ENCODE measurements at places on chromosomes 3 and 15.

DNA sequence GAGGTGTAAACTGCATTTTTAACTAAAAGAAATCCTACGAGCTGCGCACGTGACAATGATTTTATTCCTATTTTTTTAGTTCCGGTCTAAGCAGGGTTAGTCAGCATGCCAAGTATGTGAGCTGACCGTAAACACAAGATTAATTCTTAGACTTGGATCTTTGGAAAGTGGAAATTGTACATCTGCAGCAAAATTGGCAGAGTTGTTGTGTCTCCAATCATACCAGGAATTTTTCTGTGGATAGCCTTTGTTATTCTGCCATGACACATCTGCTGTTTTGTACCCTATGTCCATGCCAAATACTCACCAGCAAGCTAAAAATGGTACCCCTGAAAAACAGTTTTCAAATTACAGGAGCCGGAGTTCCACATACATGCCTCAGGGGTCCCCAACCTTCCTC, 562.5 kb downstream of the UNC13C start:
- no peak for DNase-seq

DNA sequence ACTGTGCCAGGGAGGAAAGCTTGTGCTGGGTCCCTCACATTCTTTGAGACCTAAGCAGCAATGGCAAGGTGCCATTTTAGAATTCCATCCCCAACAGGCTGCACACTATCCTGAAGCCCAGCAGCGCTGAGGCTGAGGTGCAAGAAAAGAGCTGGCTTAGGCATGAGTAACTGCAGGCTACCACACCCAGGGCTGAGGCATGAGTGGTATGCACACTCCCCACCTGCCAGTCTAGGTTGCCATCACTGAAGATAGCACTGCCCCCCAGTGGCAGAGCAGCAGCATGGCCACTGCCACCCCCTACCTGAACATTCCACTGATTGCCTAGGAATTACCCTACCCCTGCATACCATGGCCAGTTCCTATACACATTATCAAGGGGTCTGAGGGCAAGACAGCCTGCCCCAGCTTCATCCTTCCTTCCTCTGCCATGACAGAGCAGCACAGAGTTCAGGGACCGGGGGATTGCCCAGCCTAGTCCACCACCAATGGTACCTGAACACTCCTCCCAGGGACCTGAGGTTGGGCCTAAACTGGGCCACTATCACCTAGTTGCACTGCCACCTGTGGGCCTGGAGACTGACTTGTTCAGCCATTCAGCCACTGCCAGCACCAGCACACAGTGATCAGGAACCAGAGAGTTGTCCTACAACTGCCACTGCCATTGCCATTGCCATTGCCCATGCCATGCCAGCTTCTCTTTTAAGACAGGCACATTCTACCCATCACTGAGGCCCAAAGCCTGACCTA, 129.8 kb downstream of the SATB1 start:
- DNase-seq, result no peak

DNA sequence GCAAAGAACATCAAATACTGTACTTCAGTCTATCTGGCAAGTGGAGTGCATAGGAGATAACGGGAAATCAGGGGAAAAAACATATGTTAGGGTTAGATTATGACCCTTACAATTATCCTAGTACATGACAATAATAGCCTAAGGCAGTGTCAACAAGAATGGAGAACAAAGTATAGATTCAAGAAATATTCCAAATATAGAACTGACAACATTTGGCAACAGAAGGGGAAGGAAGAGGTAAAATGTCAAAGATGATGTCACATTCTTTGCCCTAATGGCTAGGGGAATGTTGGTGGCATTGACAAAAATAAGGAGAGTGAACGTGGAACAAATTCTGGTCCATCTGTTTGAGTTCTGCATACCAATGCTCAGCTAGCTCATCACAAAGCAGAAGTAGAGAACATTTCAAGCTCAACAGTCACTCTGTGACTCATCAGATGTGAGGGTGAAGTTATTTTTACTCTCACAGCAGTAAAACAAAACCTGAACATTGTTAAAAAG, 15.5 kb upstream of the ATP8B4 start:
- DNase-seq, result no peak

- DNase-seq, result no peak
Observed at GRCh38 chr15:41801850-41802455, 25.9 kb upstream of the JMJD7 start.

DNA sequence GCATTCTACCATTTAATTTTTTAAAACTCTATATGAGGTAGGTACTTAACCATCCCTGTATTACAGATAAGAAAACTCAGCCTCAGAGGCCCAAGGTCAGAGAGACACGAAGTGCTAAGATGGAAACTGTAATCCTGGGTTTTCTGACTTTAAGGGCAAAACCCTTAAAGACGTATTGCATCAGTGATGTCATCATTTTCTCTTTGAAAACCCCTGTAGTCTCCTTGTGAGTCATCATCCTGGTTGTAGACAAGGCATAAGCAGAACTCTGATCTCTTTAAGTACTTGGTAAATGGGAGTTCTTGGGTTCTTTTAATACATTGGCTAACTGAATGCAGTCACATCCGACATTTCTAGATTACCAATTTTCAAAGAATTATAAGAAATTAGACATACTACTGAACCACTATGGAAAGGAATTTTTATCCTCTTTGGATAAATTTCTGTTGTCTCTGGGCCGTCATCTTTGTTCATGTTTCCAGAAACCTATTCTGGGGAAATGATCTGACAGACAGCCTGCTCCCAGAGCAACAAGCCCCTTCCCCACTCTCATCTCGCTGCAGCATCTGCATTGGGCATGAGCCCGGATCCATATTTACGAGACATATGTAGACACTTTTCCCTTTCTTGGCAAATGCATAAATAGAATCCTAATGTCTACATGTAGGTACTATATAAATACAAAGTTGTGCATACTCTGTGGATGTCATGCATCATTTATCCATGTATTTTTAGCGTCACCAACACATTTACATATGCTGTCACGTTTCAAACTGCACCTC, 48.7 kb upstream of the MDFIC2 start:
- DNase-seq, result no peak

DNA sequence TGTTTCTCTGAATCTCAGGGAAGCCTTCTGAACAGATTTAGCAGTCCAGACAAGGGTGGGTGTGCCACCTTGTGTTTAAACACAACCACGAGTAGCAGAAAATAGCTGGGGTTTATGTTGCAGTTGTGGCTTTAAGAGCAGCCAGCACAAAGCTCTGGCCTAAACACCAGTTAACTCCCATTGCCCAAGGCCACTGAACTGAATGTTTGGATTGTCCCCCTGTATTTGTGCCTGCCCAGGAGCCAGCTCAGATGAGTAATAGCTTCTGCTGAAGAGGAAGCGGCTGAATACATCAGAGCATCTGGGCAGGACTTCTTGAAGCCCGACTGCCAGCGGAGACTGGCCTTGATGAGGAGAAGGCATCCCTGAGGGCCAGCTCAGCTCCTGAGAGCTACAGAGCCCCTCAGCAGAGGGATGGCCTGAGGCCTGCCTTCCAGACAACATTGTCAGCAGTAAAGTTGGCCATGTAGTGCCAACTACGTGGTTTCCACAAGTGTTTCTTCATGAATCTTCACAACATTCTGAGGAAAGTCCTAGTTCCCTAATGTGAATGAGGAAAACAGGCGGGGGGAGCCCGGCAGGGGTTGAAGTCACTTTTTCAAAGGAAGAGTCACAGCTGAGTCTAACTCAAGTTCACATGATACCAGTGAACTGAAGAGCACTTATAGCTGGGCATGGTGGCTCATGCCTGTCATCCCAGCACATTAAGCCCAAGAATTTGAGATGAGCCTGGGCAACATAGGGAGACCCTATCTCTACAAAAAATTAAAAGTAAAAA, 65.8 kb upstream of the ZBTB38 start:
- DNase-seq, result no peak

GRCh38 chr3:109923431-109923830, 586.1 kb upstream of the DPPA4 start:
- DNase-seq, result no peak

GRCh38 chr3:151909681-151910405, 36.4 kb downstream of the SUCNR1 start:
- no peak for DNase-seq

- DNase-seq, result no peak
Observed at GRCh38 chr3:94524102-94524919, 461.4 kb downstream of the NSUN3 start.

DNA sequence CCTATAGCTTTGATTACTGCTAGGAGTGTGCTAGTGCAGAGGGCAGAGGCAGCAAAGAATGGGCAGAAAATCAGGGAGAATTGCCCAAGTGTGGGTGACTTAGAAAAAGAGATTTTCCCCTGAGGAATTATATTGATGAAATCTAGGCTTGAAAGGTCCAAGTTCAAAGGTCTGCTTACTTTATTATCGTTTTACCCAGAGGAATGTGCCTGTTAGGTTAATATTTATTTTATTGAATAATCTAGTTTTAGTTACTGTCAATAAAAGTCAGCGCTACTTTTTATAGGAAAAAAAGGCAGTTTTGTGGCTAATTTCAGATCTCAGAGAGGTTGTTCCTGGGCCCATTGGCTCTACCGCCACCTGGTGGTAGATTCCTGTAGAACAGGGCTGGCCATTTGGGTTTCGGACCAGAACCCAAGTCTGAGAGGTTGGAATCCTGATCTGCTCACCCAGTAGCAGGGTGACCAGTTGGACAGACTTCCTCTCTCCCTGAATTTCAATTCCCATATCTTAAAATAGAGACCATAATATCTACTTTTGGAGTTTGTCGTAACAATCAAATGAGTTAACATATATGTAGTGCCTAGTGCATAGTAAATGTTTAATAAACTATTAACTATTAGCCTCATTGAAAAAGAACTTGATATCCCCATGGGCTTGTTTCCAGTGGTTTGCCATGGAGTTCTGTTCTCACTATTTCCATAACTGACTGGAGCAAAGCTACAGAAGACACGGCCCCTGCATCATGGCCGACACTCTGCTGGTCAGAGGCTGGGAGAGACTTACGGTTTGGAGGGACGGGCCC, 62.7 kb upstream of the ZNF148 start:
- peak; percentile 64 for DNase-seq

DNA sequence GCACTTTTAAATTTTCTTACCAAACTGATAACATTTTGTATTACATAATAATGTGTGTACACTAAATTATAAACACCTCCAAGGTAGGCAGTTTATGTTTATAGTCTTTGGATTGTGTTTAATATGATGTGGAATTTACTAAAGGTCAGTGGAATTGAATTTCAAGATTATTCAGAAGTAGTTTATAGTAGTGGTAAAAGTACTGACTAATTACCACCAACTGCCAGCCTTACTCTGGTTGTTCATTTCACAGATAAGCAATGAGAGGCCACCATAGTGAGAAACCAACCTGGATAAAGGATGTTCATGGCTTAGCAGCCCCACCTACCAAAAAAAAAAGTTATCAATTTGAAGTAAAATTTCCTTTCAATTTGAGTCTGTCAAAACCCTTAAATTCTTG, 54.0 kb upstream of the EIF5A2 start:
- no peak for DNase-seq

- no peak for DNase-seq
Observed at GRCh38 chr3:52880474-52880873, 16.9 kb downstream of the STIMATE start.

DNA sequence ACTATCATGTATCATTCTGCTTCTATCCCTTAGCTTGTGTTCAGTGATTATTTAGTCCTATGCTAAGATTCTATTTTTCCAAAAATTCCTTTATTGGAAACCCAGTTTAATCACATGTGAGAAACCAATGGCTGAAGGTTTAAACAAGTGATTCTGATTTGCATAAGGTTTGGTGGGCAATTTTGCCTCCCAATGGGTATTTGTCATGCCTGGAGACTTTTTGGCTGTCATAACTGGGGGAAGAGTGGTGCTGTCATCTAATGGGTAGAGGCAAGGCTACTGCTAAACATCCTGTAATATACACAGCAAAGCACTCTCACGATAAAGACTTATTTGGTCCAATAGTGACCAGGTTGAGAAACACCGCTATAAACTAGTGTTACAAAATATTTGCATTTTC, 148.7 kb downstream of the ALCAM start:
- no peak for DNase-seq

GRCh38 chr3:70516076-70516475, 203.6 kb upstream of the MDFIC2 start:
- DNase-seq, result no peak

- DNase-seq, result no peak
Observed at GRCh38 chr3:134768116-134768515, 26.9 kb upstream of the EPHB1 start.

- DNase-seq, result no peak
Observed at GRCh38 chr15:47003568-47003967, 713.7 kb upstream of the SEMA6D start.

- no peak for DNase-seq
Observed at GRCh38 chr15:40584191-40584590, 9.9 kb upstream of the KNL1 start.

GRCh38 chr3:107315141-107315540, 62.1 kb upstream of the CCDC54 start:
- no peak for DNase-seq

- DNase-seq, result no peak
Observed at GRCh38 chr3:123467046-123467445, 18.2 kb upstream of the ADCY5 start.

GRCh38 chr15:62389885-62390790, 225.1 kb upstream of the C2CD4B start:
- DNase-seq, result peak; percentile 37

GRCh38 chr3:100737334-100737733, 28.0 kb downstream of the TFG start:
- DNase-seq, result no peak

DNA sequence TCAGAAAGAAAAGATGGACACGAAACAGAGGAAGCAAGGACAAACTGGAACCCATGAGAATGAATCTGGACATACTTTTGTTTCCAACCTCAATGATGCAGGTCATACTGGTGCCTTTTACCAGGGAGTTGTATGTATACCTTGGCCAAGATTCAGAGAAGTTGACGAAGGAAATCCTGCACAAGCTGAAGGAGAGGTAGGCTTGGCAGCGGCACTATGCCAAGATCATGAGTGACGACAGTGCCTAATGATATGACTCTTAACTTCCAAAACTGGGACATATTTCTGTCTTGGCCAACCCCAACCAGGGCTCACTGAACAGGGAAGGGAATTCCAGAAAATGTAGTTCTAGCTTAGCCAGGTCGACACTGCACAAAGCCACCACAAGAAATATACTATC, 149.2 kb upstream of the SLCO3A1 start:
- DNase-seq, result no peak

- no peak for DNase-seq
Observed at GRCh38 chr3:137766041-137766875, 2.1 kb downstream of the SOX14 start.

- no peak for DNase-seq
Observed at GRCh38 chr15:82763361-82764116, 42.3 kb downstream of the FSD2 start.

Measured in activated CD4-positive, alpha-beta T cell treated with anti-CD3 and anti-CD28 coated beads, Interleukin-2, amount 50 U/mL, for 1 hour (primary cell).